ENCODE measurements at places on chromosomes 12 and 14.

- no peak for DNase-seq
Observed at GRCh38 chr12:77608271-77608824, 222.3 kb upstream of the NAV3 start.

DNA sequence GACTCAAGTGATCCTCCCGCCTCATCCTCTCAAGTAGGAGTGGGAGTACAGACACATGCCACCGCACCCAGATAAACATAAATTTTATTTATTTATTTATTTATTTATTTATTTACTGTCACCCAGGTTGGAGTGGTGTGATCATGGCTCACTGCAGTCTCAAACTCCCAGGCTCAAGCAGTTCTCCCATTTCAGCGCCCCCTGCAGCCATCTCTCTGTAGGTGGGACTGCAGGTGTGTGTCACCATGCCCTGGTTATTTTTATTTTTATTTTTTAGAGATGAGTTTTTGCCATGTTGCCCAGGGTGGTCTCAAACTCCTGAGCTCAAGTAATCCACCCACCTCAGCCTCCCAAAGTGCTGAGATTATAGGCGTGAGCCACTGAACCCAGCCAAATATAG is 33.2 kb upstream of the KIF21A start:
- DNase-seq, result no peak

- no peak for DNase-seq
Observed at GRCh38 chr12:40827683-40828592, 135.7 kb downstream of the CNTN1 start.

DNA sequence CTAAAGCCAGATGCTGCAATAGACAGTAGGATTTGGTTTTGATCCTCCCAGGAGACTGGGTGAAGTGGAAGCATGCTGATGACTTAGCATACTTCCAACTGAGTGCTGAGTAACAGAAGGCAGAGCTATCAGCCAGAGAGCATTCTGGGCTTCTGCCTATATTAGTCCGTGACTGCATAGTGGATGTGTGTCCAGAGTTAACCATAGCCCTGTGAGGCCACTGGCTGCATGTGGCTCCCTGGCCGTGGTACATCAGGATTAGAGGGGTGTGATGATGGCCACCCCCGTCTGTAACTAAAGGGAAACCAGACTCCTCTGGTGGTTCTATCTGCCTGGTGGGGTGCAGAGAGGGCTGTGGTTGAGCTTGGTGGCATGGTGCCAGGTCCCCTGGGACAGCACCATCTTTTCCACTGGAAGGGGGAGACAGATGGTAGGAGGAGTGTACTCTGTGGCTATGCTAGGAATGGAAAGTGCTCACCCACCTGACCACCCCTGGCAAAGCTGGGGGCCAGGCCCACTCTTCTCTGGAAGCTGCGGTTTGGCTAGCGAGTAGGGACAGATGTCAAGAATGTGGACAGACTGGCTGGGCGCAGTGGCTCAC is 27.4 kb downstream of the ABCD4 start:
- DNase-seq, result peak; percentile 78

DNA sequence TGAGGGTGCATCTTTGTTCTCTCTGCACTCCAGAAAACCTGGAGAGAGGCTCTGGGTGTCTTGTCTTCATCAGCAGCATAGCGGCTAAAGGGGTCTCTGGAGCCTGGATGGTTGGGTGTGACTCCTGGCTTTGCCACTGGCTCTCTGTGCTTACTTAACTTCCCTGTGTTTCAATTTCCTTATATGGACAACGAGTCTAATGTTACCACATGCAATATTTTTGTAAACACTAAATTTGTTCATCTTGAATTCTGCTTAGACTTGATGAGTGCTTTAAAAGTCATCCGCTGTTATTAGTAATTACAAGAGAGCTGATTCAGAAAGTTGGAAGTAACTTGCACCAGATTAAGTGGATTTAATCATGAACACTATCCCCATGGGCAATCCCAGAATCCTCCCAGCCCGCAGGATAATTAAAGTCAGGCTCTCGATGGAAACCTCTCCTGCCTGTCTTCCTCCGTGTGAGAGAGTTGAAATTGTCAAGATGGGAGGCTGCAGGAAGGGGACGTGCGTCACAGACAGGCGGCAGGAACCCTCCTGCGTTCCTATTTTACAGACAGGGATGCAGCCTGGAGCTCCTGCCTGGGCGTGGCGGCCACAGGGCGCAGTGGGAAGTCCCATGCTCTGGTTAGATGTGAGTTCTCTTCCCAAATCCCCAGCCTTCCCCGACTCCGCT is 201.2 kb downstream of the TTC8 start:
- peak; percentile 56 for DNase-seq

DNA sequence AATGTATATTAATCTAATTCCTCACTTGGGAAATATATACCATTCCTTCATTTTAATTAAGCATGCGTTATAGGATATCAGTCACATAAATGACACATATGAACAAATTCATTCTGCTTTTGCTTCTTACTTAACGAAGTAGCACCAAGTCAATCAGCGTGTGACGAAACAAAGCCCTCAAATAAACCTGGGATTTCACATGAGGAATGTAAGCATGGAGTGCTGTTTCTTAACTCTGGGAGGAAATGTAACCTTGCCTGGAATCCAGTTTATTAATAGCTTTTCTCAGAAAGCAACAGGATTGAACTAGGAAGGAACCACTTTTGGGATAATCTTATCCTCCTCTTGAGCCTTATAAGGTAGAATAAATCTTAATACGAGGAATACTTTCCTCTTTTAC is 72.0 kb downstream of the NIN start:
- no peak for DNase-seq
